Central memory CD8-positive, alpha-beta T cell (primary cell): ENCODE measurements at places on chromosomes 11 and 22.
A peak's percentile ranks its signal among the peaks of the same experiment; 100 is the strongest.

- H3K4me1 ChIP-seq = peaks cover 41% of the 10 kb centered on the region
- H3K4me3 ChIP-seq = peak overlapping the region; percentile 28
- peaks cover 35% of the 10 kb centered on the region for H3K36me3 ChIP-seq
- no peak overlapping the region for H3K27ac ChIP-seq
These were observed 3.0 kb downstream of the C11orf58 start for GRCh38 chr11:16741473-16741872.

- no peaks in the 10 kb centered on the region for H3K27me3 ChIP-seq
- DNase-seq = no peak
- no peak overlapping the region for H3K27ac ChIP-seq
These were observed 2.9 kb downstream of the MUC2 start for GRCh38 chr11:1077417-1078119.

GRCh38 chr11:59186130-59186594, 14.2 kb downstream of the DTX4 start:
- no peak overlapping the region for H3K27ac ChIP-seq
- H3K36me3 ChIP-seq = peaks cover 3% of the 10 kb centered on the region
- no peak for DNase-seq
- H3K27me3 ChIP-seq = no peaks in the 10 kb centered on the region

DNA sequence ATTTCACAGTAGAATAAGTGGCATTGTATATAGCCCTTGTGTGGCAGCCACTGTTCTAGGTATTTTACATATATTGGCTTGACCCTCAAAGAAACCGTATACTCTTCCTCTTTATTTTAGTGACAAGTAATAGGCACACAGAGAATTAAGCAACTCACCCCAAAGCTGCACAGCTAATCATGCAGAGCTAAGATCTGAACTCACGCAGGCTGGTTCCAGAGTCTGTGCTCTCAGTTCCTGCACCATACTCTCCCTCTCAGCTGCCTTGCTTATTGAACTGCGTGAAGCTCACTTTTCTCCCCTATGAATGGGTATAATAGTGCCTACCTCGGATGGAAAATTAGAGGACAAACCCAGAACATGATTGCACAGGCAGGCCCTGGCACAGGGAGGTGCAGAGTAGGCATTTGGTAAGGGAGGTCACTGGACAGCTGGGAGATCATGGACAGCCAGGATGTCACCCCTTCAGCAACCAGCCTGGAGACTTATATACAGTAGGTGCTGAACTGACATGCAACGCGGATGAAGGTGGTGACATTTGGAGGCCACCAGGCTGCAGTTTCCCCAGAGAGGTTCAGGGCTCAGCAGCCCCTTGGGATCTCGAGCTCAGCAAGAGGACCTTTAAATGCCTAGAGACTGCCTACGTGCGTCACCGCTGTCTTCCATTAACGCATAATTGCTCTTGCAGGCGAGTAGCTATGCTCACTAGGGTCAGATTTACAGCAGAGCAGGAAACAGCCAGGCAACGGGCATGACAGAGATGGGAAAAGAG, 78.4 kb upstream of the TP53I11 start:
- no peak overlapping the region for H3K4me3 ChIP-seq
- no peak for DNase-seq
- no peaks in the 10 kb centered on the region for H3K36me3 ChIP-seq
- H3K27ac ChIP-seq = no peak overlapping the region
- no peaks in the 10 kb centered on the region for H3K27me3 ChIP-seq

DNA sequence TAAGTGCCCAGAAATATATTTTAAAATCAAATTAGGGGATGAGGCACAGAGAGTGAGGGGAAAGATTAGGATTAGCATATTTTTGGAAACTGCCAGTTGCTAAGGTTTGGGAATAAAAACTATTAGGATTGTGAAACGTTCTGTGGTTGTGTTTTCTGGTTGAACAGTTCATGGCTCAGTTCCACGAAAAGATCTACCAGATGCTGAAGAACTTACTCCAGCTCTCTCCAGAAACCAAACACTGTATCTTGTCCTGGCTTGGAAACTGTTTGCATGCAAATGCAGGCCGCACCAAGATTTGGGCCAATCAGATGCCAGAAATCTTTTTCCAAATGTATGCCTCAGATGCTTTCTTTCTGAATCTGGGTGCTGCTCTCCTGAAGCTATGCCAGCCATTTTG, 15.3 kb downstream of the UBE4A start:
- no peaks in the 10 kb centered on the region for H3K27me3 ChIP-seq
- H3K27ac ChIP-seq = no peak overlapping the region
- DNase-seq = no peak
- H3K4me3 ChIP-seq = no peak overlapping the region
- H3K4me1 ChIP-seq = no peaks in the 10 kb centered on the region
- H3K36me3 ChIP-seq = peaks cover 89% of the 10 kb centered on the region

GRCh38 chr11:47123094-47123493, 53.6 kb downstream of the ARFGAP2 start:
- no peaks in the 10 kb centered on the region for H3K27me3 ChIP-seq
- no peaks in the 10 kb centered on the region for H3K4me1 ChIP-seq
- H3K27ac ChIP-seq = no peak overlapping the region
- no peaks in the 10 kb centered on the region for H3K36me3 ChIP-seq

GRCh38 chr11:116931206-116931953, 94.0 kb upstream of the APOA1 start:
- peaks cover 73% of the 10 kb centered on the region for H3K4me1 ChIP-seq
- peak; percentile 44 for DNase-seq
- H3K36me3 ChIP-seq = peaks cover 19% of the 10 kb centered on the region
- H3K4me3 ChIP-seq = peak overlapping the region; percentile 60

DNA sequence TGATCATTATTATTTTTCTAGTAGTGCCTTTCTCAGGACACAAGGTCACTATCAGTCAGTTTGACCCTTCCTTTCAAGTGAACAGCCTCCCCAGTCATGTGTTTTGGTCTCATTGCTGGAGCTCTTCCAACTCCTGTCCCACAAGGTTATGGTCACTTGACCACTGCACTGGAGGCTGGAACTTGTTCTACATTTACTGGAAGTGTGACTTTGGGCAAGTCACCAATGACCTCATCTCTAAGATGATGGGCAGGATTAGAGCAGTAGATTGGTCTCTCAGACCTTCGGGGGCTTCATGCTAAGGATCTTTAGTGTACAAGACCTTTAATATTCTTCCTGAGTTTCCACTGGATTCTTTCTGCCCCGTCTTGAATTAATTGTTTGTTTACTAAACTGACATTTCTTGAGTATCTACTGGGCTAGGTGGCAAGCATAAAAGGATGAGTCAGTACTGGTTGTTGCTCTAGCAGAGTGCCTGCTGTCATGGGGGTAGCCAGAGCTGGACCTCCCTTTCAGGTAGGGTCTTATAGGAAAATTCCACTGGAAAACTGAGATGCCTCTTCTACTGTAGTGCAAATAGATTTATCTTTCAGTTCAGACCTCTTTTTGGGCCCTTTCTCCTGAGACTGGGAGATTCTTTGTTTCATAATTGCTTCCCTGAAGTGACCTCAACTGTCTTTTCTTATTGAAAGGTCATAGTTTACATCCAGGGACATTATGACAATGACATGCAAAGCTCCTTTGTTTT, 106.8 kb downstream of the GRAMD1B start:
- no peaks in the 10 kb centered on the region for H3K27me3 ChIP-seq
- no peak overlapping the region for H3K4me3 ChIP-seq
- H3K27ac ChIP-seq = no peak overlapping the region
- DNase-seq = no peak
- no peaks in the 10 kb centered on the region for H3K4me1 ChIP-seq

DNA sequence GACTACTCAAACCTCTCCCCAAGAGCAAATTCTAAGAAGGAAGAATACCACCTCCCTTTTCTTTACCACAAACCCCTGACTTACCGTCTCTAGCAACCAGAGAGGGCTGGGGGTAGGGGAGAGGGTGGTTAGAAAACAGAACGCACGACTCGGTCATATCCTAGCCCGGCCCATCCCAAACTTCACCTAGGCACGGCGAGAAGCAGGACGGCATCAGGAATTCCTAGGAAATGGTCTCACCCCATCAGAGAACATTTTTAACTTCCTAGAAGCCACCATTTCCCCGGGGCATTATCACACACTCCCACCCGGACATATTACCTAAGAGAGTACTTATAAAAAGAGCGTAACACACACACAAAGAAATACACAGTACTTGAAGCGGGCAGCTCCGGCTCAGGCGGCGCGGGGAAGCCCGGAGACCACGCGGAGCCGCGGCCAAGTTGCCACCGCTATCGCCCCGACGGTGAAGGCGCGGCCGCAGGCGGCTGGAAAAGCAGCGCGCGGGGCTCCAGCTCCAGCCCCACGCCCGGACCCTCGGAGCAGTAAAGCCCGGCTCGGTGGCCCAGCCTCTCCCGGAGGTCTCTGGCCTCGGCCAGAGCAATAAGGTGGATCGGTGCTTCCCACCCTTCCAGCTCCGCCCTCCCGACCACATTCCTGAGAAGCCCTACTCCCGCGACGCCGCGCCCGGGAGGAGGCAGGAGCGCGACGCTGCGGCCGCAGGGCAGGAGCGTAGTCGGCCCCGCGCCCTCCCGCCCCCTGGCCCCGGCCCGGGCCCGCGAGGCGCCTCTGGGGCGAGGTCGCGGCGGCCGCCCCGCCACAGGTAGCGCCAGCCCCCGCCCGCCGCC, 878 bp downstream of the RRAS2 start:
- H3K27ac ChIP-seq = peak overlapping the region; percentile 93
- peaks cover 50% of the 10 kb centered on the region for H3K4me1 ChIP-seq
- no peaks in the 10 kb centered on the region for H3K27me3 ChIP-seq
- peak overlapping the region; percentile 97 for H3K4me3 ChIP-seq
